ENCODE measurements at places on chromosomes 3 and 15. TPM values are rescaled to one million over a fixed set of nuclear protein-coding genes. Genes with fewer than 3 reads are reported as not detected.

Gene SORD
- total RNA-seq: 25.5 TPM

Gene GPR27
- total RNA-seq: not detected

Gene CLN6
- total RNA-seq: 23.7 TPM

Gene CLRN1
- total RNA-seq: not detected

Gene COL7A1
- total RNA-seq: 4.4 TPM

Gene FOXB1
- total RNA-seq: not detected

Gene SMARCC1
- 23.6 TPM for total RNA-seq

Gene CIDEC
- 0.29 TPM for total RNA-seq

Gene ADGRG7
- total RNA-seq: not detected

Gene DAZL
- not detected for total RNA-seq

Gene DNAJC19
- 27.1 TPM for total RNA-seq

Gene TAMM41
- 7.4 TPM for total RNA-seq

Gene ARGFX
- not detected for total RNA-seq

Gene MUSTN1
- total RNA-seq: not detected

Gene LRRC49
- total RNA-seq: 17.5 TPM

Gene AADACL2
- not detected for total RNA-seq

Gene ITIH1
- not detected for total RNA-seq

Gene KBTBD13
- not detected for total RNA-seq

Gene ZPLD1
- not detected for total RNA-seq

Measured in myometrial cell (primary cell).